ENCODE measurements at places on chromosomes 3 and 15.
A peak's percentile ranks its signal among the peaks of the same experiment; 100 is the strongest.

- DNase-seq: no peak
Observed at GRCh38 chr3:15572138-15572537, 29.2 kb downstream of the HACL1 start.

DNA sequence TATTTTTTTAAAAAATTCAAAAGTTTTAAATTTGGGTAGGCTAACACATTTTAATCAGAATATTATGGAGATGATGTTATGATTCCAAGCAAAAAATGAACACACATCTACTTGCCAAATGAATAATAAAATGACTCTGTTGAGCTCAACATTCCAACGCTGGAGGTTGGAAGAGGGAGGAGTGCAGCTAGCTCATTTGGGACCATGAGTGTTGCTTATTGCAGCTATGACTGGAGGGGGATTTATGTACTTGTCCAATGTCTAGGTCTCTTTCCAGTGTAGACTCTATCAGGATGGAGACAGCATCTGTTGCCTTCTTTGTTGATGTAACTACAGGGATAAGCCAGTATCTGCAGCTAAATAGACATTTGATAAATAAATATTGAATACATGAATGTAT is 310.6 kb downstream of the CACNA2D3 start:
- DNase-seq: no peak

DNA sequence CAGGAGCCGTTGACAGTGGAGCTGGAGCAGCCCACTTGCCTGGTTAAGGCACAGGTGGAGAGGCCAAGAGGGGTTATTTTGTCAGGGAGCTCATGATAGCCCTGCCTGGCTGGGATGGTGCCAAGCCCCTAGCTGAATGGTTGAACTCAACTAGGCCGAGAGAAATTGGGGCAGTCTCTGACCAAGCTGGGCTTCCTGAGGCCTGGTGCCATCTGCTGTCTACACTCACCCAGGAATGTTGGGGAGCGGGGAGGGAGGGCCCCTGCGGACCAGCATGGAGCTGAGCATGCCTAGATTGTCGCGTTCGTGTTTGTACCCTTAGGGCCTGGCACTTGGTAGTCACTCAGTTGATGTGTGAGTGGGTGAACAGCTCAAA is 1.2 kb downstream of the BRPF1 start:
- DNase-seq: no peak

DNA sequence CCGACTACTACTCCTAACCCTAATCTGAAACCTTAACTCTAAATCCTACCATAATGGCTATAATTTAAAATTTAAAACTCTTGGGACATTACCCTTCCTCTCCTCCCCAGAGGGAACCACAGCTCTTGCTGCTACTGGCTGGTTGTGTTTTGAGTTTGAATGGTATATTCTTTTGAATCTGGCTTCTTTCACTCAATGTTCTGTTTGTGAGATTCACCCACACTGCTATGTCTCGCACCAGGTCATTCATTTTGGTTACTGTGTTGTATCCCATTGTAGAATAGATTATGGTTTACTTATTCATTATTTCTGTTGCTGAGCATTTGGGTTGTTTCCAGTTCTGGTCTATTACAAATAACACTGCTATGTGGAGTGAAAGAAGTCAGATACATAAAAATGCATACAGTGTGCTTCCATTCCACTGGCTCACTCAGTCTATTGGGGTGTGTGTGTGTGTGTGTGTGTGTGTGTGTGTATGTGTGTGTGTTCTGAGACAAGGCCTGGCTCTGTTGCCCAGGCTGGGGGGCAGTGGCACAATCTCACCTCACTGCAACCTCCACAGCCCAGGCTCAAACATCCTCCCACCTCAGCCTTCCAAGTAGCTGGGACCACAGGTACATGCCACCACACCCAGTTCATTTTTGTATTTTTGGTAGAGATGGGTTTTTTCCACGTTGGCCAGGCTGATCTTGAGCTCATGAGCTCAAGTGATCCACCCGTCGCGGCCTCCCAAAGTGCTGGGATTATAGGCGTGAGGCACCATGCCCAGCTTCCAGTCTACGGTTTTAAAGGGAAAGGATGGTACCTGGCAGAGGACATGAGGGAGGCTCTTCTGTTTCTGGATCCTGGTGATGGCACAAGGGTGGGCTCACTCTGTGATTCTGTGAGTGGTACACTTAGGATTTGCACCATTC is 19.2 kb upstream of the SYNM start:
- no peak for DNase-seq

DNA sequence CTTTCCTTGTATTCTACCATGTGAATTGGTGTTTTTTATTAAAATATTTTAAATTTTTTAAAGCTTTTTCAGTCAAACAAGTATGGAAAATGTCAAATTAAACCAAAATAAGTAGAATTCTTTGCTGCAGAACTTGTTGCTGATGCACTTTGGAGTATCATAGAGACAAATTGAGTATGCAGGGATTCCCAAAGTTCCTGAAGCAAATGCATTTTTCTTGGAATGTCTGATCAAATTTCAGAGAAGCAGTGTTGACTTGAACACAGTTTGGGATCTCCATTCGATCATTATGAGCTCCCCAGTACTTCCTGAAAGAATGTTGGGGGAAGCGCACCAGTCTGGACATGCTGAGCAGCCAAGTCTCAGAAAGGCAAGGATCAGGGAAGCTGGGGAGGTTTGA is 517.8 kb upstream of the CFAP20DC start:
- DNase-seq: no peak

DNA sequence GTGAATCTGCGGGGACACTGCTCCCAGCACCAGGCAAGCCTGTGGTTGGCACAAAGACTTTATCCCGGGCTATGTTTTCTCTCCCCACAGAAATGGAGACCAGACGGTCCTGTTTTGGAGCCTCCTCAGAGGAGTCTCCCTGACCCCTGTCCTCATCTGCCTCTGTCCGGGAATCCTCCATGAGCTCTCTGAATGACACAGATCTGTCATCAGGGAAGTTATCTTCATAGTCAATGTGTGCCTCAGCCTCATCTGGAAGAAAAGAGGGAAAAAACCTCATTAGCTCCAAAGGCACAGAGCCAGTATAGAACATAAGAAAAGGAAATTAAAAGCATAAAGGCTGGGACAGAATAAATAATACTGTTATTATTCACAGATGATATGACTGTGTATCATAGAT is 40.0 kb downstream of the CRTAP start:
- no peak for DNase-seq

GRCh38 chr3:50347187-50347813 is 1.8 kb upstream of the ZMYND10 start:
- peak; percentile 71 for DNase-seq

DNA sequence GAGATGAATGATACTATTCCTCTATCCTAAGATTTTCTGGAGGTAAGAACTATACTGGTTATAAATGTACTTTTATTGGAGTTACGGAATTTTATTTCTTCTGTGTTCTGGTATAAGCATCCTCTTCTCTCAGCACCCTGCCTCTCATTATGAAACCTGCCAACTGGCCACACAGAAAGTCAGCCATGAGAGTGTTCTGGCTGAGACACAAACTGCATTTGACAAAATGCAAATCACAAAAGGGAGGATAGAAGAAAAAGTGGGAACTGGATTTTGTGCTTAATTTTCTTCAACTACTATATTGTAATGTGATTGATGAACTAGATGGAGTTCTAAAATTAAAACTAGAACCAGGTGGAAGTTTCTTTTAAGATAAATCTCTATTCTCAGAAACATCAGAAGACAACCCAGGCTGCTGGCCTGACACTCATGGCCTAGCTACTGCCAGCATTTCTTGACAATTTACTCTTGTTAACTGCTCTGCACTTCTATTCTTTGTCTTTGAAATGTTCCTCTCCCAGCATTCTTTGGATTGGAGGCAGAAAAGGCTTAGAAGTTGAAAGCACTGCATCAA is 143.1 kb downstream of the WDR76 start:
- DNase-seq: no peak

DNA sequence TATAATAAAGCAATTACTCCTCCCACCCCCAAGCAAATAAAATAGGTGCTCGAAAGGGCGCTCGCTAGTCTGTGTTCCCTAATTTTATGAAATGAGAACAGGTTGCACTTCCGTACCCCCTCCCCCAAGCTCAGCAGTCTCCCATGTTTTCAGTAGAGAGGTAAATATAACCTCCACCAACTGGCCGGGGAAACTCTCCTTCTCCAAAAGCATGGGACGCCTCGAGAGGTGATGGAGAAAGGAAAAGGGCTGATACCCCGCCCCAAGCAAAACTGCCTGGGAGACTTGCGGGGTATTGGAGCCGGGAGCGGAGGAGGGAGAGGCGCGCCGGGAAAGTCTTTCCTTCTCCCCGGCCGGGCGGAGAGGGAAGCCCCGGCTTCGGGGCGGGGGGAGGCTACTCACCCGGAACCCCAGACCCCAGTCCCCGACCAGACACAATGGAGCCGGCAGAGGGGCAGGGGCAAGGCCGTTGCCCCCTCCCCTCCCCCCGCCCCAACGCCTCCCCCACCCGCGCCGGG is 605 bp downstream of the DCUN1D1 start:
- DNase-seq: no peak

DNA sequence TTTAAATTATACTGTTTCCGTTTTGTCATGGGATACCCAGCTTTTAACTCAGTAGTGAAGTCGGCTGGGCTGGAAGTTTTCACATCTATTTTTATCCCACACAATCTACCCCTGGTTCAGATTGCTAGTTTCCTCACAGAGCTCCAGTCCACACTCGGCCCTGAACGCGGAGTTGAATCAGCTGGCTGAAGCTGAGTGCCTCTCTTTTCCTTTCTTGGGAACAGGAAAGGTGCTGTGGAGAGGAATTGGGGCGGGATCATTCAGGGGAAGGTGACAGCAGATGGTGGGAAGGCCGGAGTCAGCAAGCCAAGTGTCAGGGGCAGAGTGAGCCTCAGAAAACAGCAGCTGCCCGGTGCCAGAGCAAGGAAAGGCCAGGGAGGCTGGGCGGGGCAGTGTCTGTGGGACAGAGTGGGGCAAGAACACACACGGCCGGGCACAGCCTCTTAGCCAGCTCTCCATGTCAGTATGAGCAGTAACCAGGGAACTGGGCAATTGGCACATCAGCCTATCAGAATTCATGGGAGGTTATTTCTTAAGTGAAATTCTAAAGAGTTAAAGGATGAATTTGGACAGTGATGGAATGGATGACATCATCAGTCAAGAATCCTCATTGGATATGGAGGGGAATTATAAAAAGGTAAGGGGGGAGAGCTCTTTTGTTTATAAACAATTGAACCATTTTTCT is 135.7 kb upstream of the IL12A start:
- no peak for DNase-seq

DNA sequence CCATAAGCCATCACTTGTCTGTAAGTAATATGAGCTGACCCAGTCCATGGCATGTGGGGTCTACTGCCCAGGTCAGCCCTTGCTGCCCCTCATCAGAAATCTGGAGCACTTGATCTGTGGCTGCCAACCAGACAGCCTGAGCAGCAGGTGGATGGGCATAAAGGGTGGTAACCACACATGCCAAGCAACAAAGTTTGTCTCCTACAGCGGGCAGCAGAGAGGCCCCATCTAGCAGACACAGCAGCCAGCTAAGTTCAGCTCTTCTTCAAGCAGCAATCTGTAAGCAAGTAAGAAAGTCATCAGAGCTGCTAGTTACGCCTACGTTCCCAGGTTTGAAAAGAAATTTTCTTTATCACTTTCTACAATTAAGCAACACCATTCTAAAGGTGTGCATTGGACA is 27.9 kb downstream of the CHCHD4 start:
- no peak for DNase-seq

DNA sequence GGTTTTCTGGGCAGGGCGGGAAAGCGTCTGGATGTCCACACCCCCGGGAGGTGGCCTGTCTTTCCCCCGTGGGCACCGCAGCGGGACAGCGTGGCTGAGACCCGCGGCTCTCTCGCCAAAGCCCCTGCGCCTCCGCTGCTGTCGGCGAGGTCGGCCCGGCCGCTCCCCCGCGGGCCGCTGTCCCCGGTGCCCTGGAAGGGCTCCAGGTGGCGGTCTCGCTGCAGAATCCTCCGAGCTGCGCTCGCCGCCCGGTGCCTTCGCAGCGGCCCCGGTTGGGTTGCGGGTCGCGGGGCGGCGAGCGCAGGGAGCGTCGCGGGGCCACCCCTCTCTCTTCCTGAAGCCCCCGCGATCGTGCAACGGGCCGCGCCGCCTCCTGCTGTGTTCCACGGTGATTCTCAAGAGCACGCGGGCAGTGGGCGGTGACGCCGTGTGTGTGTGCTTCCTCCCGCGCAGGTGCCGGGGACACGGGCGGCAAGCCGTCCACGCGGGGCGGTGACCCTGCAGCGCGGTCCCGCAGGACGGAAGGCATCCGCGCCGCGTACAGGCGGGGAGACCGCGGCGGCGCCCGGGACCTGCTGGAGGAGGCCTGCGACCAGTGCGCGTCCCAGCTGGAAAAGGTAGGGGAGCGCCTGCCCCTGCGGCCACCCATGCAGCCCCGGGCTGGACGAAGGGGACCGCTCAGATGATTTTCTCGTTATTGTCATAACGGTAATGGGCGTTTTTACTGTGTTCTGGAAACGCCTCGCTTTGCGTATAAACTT is 54.4 kb downstream of the LRRK1 start:
- no peak for DNase-seq

GRCh38 chr15:69858456-69858855 is 239.3 kb downstream of the TLE3 start:
- no peak for DNase-seq

DNA sequence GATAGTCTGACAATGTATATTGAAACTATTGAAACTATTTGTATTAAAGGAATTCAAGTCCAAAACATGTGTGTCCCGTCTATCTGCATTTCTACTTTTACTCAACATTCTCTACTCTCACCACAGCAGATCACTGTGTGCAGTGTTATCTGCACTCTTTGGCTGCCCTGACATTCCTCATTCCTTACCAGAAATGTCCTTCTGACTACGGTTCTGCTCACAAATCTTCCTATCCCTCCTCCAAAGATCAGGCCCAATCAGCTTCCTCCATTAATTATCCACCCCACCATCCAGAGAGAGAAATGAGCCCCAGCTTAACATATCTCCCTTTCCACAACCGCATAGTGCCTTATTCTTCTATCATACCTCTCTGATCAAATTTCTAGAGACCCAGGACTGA is 94.7 kb downstream of the TBL1XR1 start:
- DNase-seq: no peak

DNA sequence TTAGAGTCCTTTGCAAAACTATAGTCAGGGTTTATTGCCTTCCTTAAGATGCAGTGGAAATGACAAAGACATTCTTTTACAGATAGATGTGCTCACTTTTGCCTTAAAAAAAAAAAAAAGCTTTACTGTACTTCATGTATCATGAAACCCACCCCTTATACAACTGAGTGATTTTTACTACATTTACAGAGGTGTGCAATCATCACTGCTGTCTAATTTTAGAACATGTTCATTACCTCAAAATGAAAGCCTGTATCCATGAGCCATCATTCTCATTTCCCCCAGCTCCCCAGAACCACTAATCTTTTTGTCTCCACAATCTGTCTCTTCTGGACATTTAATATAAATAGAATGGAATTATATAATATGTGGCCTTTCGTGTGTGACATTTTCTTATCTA is 111.9 kb downstream of the NR1I2 start:
- DNase-seq: no peak

GRCh38 chr3:3280396-3280795 is 100.9 kb upstream of the CRBN start:
- no peak for DNase-seq

Measured in stimulated activated naive CD4-positive, alpha-beta T cell treated with Interleukin-2 at 50 U/mL for 16 hours (primary cell).